Hematopoietic multipotent progenitor cell treated with erythropoietin and hydrocortisone succinate and interleukin-3 and kit ligand, for 6 days (in vitro differentiated cells): ENCODE measurements at places on chromosomes 1 and 21.

DNA sequence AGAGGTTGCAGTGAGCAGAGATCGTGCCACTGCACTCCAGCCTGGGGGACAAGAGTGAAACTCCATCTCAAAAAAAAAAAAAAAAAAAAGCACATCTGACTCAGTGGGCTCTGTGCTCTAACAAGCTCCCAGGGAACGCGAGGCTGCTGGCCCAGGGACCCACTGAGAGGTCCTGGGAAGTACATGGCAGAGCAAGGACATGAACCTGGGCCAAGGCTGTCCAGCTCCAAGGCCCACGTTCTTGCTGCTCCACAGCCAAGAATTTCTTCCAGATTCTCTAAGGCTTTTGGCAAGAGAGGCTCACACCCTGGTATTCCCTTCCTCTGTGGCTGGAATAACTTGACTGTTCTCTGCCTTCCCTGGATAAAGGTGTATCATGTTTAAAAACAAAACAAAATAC is 15.4 kb upstream of the AGTRAP start:
- DNase-seq = no peak

DNA sequence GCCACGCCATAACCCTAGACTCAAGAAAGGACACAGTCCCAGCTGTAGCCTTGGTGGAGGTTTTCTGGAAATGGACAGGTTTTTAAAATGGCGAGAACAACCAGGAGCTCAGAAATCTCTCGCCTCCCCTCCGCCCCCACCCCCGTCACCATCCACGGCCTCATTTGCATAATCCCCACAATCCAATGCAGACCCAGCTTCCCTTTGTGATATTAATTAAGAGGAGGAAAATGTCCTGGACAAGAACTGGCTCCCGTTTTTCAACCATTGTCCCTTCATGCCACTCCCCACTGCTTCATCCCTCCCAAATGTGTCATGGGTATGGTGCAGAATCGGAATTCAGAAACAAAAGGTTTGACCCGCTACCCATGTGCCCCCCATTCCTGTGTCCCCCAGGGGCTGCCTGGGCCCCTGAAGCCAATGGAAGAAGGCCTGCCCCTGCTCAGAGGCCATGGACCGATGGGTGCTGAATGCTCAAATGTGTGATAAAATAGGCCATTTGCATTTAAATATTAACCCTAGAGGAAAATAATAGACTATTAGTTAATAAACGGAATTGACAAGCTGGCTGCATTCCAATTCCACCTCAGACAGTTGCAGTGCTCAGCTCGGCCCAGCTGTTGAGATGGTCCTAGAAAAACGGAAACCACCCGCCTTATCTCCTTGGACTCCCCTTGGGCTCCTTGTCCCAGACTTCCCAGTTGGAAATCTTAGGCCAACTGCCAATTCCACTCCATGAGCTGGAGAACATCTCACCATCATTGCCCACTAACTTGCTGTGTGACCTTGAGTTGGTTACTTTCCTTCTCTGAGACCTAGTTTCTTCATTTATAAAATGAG is 10.7 kb upstream of the EPHB2 start:
- DNase-seq = no peak

- DNase-seq = no peak
These were observed 25.7 kb downstream of the C21orf91 start for GRCh38 chr21:17793246-17794123.

GRCh38 chr1:12060500-12060899 is 2.6 kb upstream of the TNFRSF8 start:
- DNase-seq = no peak

GRCh38 chr1:173042806-173043205 is 7.9 kb downstream of the TNFSF18 start:
- DNase-seq = no peak

- DNase-seq = no peak
These were observed 1182.6 kb downstream of the AMY1C start for GRCh38 chr1:104932030-104932915.

GRCh38 chr1:219812491-219813203 is 115.7 kb downstream of the SLC30A10 start:
- DNase-seq = peak; percentile 75

DNA sequence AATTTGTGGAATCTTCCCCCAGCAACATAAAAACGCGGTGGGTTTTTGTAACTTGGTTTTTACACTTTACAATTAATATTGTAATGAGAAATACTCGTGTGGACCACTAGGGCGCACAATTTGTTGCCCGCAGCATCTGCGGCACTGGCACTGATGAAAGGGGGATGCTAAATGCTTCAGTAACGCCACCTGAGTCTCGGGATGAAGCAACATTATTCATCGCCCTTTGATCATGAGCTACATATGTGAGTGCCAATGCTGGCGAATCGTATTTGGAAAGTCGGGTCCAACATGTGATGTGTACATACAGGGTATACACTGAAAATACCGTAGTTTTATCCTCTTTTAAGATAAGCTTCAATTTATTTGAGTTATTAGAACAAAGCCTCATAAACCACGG is 34.2 kb upstream of the COX20 start:
- peak; percentile 74 for DNase-seq

- no peak for DNase-seq
These were observed 67.7 kb downstream of the NAV1 start for GRCh38 chr1:201606623-201607022.

GRCh38 chr1:33931111-33931475 is 67.2 kb downstream of the HMGB4 start:
- DNase-seq = no peak

GRCh38 chr21:41137401-41137800 is 30.6 kb upstream of the BACE2 start:
- DNase-seq = no peak

DNA sequence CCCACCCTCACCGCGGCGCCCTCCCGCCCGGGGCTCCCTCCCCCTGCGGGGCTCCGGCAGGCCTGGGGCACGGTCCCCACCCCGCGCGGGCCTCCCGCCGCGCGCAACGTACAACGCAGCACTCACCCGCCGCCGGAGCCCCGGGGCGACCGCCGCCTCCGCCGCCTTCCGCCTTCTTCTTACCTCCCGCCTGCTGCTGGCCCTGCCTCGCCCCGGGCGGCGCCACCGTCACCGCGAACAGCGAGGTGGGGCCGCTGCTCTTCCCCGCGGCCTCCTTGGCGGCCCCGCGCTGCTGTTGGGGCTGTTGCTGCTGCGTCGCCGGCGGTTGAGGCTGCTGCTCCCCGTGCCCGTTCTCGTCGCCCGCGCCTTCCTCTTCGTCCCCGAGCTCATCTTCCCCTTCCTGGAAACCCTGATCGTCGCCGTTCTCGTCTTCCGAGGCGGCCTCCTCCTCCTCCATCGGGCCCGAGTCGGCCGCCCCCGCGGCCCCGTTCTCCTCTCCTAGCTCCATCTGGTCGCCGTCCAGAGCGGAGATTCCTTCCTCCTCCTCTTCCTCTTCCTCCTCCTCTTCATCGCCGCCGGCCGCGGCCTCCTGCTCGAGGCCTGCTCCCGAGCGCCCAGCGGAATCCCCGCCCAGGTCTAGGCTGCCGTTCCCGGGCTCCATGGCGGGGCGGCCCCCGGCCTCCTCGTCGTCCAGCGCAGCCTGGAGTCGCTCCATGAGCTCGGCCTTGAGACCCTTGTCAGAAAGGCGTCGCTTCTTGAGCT is 671 bp downstream of the HNRNPU start:
- DNase-seq = no peak

GRCh38 chr1:47711848-47712492 is 274.1 kb downstream of the FOXD2 start:
- no peak for DNase-seq

DNA sequence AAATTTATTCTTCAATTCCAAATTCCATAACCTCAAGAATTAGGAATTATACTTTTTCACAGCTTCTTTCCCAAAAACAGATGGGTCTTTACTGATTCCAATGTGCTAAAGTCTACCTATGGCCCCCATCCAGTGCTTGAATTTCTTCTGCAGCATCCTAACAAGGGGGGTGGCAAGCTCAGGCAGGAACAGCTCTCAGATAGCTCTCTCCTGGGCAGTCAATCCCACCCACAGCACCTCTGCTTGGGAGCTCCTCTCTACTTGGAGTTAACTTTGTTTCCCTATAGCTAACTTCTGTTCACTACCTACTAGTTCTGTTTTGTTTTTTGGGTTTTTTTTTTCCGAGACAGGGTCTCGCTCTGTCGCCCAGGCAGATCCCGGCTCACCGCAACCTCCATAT is 12.1 kb downstream of the RBBP5 start:
- DNase-seq = no peak

DNA sequence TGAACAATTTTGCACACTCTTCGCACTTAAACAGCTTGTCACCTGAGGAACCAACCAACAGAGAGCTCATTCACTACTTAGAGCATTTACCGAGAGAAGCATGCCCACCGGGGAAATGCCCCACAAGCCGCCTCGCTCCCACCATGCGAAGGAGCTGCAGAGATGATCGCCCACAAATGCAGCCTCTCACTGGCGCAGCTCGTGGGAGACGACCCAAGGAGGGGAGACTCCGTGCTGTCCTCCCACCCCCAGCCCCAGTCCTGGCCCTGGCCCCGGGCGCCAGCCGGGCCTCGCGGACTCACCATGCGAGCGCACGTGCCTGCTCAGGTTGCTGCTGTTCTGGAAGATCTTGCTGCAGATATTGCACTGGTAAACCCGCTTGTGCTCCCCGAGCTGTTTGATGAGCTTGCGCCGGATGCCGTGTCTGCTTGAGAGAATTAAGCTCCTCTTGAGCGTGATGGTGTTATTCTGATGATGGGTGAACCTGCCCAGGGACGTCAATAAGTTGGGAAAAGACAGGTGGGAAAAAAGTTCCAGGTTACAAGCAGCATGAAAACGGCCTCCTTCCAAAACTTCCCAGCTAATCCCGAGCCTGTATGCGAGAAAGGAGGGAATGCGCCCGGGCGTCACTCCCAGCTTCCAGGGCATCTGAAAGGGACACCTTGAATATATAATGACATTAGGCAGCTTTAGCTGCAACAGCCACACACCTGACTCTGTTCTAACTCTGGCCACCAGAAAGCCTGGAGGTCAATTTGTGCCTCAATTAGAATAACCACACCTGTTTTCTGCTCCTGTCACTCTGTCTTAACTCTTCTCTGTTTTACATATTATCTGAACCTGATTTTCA is 42.8 kb downstream of the PRDM15 start:
- no peak for DNase-seq

- DNase-seq = peak; percentile 62
These were observed 105.0 kb downstream of the KIAA0319L start for GRCh38 chr1:35452106-35452774.

- no peak for DNase-seq
These were observed 1.3 kb downstream of the NOS1AP start for GRCh38 chr1:162070825-162071224.

- peak; percentile 56 for DNase-seq
These were observed 100.1 kb upstream of the S1PR1 start for GRCh38 chr1:101136739-101137138.

DNA sequence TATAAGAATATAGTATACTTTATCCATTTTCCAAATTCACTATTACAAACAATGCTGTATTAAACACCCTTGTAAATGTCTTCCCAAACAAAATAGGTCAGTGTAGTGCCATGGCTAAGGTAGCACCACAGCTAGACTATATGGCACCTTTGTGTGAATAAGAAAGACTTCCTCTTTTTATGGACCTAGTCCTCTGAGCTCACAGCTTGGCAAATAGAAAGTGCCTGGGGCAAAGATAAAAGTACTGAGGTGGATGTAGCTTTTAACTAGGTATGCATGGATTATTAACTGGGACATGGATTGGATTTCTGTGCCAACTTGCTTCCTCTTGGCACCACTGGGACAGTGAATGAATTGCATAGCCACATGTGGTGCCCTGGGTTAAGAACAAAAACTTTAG is 25.0 kb downstream of the HRNR start:
- DNase-seq = no peak

DNA sequence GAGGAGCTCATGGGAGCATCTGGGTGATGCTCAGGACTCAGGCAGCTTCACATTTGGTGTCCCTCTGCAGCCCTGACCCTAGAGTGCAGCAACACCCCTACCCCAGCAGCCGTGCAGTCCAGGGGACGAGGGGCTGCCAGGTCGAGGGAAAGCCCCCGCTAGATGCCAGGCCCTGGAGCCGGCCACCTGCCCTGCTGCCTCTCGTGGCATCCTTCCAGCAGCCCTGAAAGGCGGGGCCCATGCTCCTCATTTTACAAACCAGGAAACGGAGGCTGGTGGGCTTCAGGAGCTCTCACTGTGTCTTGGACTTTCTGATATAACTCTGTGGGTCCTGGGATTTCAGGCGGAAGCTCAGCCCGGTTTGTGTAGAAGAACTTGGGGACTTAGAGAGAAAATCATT is 120.5 kb upstream of the WNT4 start:
- DNase-seq = no peak

GRCh38 chr21:45516671-45517151 is 25.5 kb downstream of the SLC19A1 start:
- no peak for DNase-seq

DNA sequence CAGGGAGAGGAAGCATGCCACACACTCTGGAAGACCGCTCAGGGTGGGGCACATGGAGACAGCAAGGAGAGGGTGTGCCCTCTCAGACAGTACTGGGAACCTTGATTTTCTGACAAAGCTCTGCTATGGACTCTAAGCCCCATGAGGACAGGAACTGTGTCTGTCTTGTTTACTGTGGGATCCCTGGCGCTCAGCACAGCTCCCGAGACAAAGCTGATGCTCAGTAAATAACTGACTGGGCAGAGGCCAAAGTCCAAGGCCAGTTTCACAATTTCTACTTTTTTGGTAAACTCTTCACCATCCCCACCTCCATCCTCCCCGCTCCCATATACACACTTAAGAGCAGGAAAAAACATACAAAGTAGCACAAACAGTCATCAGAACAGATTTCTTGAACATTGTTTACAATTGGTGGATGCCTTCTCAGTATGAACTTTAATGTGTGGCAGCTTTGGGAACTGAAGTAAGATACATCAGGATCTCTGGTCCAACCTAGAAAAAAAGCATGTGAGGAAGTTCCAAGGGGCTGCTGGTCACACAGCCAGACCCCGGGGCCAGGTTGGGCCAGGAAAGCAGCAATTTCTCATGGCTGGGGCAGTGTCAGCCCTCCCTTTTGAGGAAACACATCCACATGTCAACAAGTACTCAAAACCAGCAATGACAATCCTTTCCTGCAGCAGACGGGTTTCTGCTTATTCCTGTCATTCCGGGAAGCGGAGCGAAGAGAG is 5.6 kb upstream of the AHCYL1 start:
- DNase-seq = no peak

DNA sequence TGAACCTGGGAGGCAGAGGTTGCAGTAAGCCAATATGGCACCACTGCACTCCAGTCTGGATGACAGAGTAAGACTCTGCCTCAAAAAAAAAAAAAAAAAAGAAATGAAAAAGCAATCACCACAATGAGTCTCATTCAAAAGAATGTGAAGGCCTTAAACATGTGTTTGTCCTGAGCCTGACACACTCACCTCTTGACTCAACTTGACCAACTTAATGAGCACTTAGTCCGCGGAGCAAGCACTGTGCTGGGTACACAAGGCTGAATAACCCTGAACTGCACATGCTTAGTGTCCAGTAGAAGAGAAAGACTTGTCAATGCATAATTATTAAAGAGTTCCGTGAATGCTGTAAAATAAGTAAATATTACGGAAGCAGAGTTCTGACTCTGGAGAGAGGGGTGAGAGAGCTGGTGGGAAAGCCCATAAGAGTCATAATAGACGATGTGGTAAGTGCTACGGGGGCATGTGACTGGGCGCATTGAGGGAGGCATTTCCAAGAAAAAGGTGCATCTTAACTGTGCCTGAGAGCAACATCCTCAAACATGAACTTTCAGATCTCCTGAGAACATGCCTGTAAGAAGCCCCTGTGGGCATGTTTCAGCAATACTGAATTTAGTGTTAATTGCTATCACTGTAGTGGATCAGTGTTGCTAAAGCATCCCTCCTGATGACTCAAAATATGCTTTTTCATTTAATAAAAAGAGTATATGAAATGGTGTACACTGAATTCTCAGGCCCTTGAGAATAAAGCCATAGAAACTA is 27.2 kb downstream of the MCOLN2 start:
- DNase-seq = no peak

GRCh38 chr1:41174170-41174569 is 67.9 kb downstream of the SCMH1 start:
- no peak for DNase-seq
